ENCODE measurements at places on chromosomes 5 and 9. TPM values are rescaled to one million over a fixed set of nuclear protein-coding genes. Genes with fewer than 3 reads are reported as not detected.

The ERCC8 gene
- total RNA-seq, result 21.5 TPM

The PAPPA gene
- total RNA-seq, result 0.13 TPM

The FGFR4 gene
- 4.2 TPM for total RNA-seq

The DNAH5 gene
- total RNA-seq, result 0.13 TPM

The KIF24 gene
- 7.3 TPM for total RNA-seq

The PRDM9 gene
- total RNA-seq, result not detected

The KCNV2 gene
- total RNA-seq, result not detected

The TMEM252 gene
- not detected for total RNA-seq

The BTNL8 gene
- not detected for total RNA-seq

The IFNA7 gene
- total RNA-seq, result not detected

The ENG gene
- total RNA-seq, result 215 TPM

The SLC45A2 gene
- total RNA-seq, result not detected

The PCDHGB3 gene
- 2.9 TPM for total RNA-seq

The WNK2 gene
- under 0.01 TPM for total RNA-seq

The TARS1 gene
- total RNA-seq, result 323 TPM

The PLPPR1 gene
- 1.1 TPM for total RNA-seq

The HTR1A gene
- not detected for total RNA-seq

The FOXD4L3 gene
- 0.27 TPM for total RNA-seq

The GMCL2 gene
- not detected for total RNA-seq

The ACOT12 gene
- not detected for total RNA-seq

The DAB2 gene
- 186 TPM for total RNA-seq

The ZDHHC11 gene
- total RNA-seq, result 0.80 TPM

The AGXT2 gene
- total RNA-seq, result not detected

The FLT4 gene
- 1.9 TPM for total RNA-seq

The POLR3G gene
- total RNA-seq, result 41.1 TPM

The SOHLH1 gene
- total RNA-seq, result not detected

The FAM13B gene
- 33.1 TPM for total RNA-seq

The ZNF618 gene
- total RNA-seq, result 28.3 TPM

The PRLR gene
- total RNA-seq, result not detected

The TAF11L9 gene
- not detected for total RNA-seq

The EDIL3 gene
- total RNA-seq, result 5.3 TPM

The MLANA gene
- total RNA-seq, result not detected

The MUSK gene
- total RNA-seq, result 0.53 TPM

Measured in thoracic aorta endothelial cell (primary cell).